H9 (cell line): ENCODE measurements at places on chromosomes 5 and 9. TPM values are rescaled to one million over a fixed set of nuclear protein-coding genes. Genes with fewer than 3 reads are reported as not detected.

DNA sequence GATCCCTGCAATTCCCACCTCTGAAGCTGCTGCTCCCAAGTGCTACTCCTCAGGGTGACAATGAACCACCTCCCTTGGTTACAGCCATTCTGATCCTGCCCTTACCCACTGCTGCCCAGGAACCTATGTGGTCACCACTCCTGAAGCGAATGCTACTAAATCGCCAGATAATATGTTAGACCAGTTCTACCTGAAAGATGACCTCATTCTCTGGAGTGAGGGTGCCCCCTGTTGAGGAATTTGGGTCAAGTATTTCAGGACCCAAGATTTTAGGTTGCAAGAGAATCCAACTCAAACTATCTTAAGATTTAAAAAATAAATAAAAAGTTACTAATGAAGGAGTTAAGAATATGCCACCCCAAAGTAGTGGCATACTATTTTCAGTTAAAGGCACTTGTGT lies 5.8 kb upstream of the SNAPC3 start:
- H3K27me3 ChIP-seq = no peaks in the 10 kb centered on the region
- no peaks in the 10 kb centered on the region for H3K4me1 ChIP-seq
- H3K36me3 ChIP-seq = no peaks in the 10 kb centered on the region; the same call in 2 of the 3 replicates
- DNase-seq = peak; percentile 42
- H3K27ac ChIP-seq = no peak overlapping the region

- H3K36me3 ChIP-seq = peaks cover 16% of the 10 kb centered on the region
- no peak overlapping the region for H3K27ac ChIP-seq
- H3K27me3 ChIP-seq = no peaks in the 10 kb centered on the region
- DNase-seq = peak; percentile 34
These were observed 5.7 kb downstream of the MAMDC4 start for GRCh38 chr9:136857581-136858412.

Gene SRP19
- 78.9 and 82.5 TPM in 2 replicates for total RNA-seq

Gene NKD2
- total RNA-seq = 7.3 and 7.7 TPM in 2 replicates
